ENCODE measurements at places on chromosomes 3 and 15.

DNA sequence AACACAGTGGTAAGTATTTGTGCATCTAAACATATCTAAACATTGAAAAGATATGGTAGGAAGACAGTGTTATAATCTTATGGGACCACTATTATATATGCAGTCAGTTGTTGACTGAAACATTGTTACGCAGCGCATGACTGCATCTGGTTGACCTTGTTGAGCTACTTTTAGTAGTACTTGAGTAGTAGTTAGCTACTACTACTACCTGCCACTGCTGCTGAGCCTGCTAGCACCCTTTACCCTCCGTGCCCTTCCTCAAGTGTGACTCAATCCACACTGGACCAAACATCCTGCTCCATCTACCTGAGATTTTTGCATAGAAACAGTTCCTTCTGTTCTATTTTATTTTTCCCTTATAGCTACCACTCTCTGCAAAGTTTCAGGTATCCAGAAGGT, 123.6 kb upstream of the STRIT1 start:
- no peak for DNase-seq

DNA sequence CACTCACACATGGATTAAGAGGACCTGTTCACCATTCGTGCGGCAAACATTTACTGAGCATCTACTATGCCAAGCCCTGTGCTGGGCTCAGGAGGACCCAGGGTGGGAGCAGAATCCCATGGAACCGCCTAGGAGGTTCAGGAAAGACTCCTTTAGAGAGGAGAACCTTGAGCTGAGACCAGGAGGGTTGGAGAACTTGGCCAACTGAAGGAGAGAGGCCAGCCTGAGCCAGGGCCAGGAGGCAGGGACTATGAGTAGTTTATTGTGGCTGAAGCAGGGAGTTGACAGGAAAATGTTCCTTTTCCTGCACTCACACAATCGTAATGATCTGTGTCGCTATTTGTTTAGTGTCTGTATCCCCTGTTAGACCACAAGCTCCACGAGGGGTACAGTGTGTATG, 71.3 kb downstream of the SLC30A4 start:
- DNase-seq, result no peak

GRCh38 chr3:126998728-126999127, 15.8 kb downstream of the PLXNA1 start:
- no peak for DNase-seq

GRCh38 chr3:65483480-65483879, 555.2 kb downstream of the MAGI1 start:
- DNase-seq, result peak; percentile 62

GRCh38 chr15:92579931-92580470, 75.6 kb downstream of the FAM174B start:
- no peak for DNase-seq

DNA sequence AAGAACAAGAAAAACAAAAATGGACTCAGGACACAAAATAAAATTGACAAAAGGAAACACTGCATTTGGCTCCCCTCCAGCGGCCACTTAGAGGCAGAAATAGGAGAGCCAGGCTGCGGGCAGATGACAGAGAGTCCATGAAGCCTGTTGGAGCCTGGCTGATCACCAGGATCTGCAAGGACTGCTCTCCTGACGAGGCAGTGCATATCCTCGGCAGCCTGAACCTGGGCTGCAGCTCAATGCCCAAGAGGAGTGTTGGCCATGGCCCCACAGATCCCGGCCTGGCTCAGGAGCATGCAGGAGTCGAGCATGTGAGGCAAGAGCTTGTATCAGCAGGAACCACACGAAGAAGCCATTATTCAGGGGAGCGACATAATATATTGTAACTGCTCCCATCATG, 199.8 kb downstream of the STT3B start:
- peak; percentile 73 for DNase-seq

DNA sequence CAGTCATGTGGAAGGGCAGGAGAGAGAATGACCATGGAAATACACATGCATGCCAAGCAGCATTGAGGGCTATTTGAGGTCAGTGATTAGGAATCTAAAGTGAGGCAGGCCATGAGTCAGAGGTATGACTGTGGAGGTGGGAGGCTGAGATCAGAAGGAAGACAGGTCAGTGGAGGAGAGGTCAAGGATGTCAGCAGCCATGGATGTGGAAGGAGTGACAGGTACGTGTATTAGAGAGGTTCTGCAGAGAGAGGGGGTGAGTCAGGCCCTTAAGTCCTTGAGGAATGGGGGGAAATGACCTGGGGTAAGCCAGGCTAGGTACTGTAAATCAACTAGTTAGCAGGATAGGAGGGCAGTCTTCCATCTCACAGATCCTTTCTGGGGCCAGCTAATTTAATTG, 166.6 kb downstream of the ANO10 start:
- no peak for DNase-seq

DNA sequence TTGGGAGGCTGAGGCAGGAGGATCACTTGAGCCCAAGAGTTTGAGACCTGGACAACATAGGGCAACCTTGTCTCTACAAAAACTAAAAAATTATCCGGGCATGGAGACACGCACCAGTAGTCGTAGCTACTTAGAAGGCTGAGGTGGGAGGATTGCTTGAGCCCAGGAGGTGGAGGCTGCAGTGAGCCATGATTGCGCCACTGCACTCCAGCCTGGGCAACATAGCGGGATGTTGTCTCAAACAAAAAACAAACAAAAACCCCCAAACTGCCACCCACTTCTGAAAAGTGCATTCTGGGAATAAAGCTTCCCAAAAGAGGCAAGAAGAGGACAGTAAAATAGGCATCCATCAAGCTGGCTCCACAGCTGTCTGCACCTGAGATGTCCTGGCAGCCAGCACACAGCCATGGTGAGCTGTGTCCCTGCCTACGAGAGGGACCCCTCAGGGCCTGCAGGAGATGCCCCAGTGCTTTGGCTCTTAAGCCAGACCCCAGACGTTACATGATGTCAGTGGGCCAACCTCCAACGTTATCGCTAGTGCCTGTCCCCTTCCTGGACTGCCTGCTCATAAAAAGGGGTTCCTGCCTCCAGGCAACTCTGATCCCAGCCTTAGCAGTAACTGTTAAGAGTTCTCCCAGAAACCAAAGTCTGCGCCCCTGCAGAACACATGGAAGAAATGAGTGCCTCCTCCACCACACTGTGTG, 101.1 kb downstream of the LRIG1 start:
- DNase-seq, result no peak

GRCh38 chr3:133040696-133041523, 2.7 kb downstream of the TMEM108 start:
- DNase-seq, result peak; percentile 53

GRCh38 chr3:194602669-194603171, 30.5 kb downstream of the TMEM44 start:
- no peak for DNase-seq

GRCh38 chr3:11385326-11385725, 113.1 kb downstream of the ATG7 start:
- DNase-seq, result no peak
